ENCODE measurements at places on chromosomes 4 and X.

GRCh38 chrX:56803850-56804681 lies 75.0 kb downstream of the NBDY start:
- DNase-seq = no peak

DNA sequence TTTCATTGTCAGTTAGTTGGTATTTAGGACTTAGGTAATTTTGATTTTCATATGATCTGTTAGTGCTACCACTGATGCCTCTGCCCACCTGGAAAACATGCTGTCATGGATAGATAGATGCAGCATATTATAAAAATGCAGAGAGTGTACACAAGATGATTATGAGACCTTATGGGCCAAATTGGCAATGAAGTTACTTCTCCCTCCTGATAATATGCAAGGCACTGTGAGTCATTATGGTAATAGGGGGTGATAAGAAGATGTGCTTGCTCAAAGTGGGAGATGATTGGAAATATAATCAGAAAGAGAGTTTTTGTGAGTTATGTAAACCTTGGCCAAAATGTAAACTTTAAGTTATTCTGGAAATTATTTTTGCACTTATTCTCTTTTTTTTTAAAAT lies 56.6 kb upstream of the RHOH start:
- no peak for DNase-seq

DNA sequence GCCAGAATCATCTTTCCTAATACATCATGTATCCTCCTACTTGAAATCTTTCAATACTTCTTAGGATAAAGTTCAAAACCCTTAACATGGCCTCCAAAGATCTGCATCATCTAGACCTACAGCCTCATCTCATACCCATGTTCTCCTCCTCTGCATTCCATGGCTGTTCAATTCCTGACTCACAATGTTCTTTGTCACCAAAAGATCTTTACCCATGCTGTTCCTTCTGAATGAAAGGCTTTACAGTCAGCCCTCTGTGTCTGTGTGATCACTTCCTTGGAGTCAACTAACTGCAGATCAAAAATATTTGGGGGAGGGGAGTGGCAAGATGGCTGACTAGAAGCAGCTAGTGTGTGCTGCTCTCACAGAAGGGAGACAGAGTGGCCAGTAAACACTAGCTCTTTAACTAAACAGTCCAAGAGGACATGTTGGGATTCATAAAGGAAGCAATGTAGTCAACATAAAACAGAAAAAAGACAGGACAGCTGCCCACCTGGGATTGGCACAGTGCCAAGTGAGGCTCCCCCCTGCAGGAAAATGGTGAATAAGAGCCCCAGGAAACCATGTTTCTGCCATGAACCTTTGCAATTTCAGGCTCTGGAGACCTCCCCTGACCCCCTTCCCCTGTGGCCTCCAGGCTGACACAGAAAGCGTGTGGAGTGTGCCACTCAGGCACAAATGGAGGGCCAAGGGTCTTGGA lies 31.9 kb downstream of the CBR4 start:
- DNase-seq = no peak

GRCh38 chrX:114800719-114801118 lies 216.7 kb downstream of the IL13RA2 start:
- DNase-seq = no peak

- DNase-seq = peak; percentile 35
Observed at GRCh38 chr4:68390205-68390935, 40.5 kb upstream of the YTHDC1 start.

DNA sequence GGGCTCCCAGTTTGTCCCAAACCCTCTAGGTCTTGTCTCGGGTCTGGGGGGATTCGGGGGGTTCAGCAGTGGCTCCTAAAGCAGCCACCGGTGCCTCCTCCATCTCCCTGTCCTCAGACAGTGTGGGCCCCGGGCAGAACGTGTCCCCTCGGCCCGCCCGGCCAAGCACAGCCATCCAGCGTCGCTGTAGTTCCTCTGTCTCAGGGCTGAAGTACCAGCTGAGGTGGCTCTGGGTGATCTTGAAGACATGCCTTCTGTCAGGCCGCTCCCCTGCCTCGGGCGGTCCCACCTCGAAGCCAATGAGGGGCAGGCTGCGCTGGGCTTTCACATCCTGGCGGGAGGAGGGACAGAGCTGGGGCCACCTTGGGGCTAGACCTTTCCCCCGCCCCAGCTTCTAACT lies 5.9 kb downstream of the TSR2 start:
- DNase-seq = no peak

GRCh38 chr4:125620066-125620860 lies 305.5 kb downstream of the FAT4 start:
- no peak for DNase-seq

DNA sequence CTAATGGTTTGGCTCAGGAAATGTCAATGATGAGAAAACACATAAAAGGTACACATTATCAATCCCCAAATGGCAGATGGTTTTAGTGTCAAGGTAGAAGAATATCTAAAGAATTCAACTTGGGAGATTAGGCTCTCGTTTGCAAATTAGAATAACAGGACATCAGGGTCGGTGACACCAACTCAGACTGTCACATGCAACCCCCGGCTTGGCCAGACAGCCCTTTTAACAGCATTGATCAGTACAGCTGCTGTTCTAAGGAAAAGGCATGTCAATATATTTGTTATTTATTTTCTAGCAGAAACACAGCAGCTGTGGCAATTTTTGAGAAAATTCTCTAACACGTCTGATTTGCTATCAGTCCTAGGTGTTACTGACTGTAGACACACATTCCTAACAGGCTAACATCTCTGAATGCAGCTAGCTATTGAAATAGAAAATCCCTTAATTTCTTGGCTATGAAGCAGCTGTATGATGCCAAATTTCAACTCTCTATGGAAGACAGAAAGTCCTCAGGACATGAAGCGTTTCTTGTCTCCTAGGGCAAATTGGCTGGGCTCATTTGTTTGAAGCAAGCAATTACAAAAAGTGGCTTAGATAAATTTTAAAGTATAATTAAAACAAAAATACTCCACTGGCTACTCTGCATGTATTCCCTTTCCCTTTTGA lies 269.0 kb upstream of the CXXC4 start:
- DNase-seq = peak; percentile 31

- DNase-seq = no peak
Observed at GRCh38 chrX:127552571-127552970, 499.6 kb downstream of the ACTRT1 start.

DNA sequence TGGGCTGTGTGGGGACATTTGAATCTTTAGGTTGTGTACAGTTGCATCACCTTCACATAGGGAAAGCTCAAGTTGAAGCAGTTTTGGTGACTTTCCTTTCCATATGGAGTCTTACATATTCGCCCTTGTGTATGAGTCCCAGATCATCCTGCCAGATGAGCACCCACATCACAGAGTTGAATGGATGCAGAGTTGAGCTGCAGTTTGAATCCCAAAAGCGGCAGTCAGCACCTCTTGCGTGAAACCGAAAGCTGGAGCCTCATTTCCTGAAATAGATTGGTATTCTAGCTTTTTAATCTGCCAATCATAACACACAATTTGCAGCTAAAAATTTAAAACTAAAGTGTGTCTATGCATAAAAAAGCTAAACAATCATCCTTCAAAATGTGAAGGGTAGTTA lies 162.9 kb upstream of the DIPK2B start:
- no peak for DNase-seq

GRCh38 chr4:86184901-86185285 lies 175.0 kb downstream of the MAPK10 start:
- no peak for DNase-seq

DNA sequence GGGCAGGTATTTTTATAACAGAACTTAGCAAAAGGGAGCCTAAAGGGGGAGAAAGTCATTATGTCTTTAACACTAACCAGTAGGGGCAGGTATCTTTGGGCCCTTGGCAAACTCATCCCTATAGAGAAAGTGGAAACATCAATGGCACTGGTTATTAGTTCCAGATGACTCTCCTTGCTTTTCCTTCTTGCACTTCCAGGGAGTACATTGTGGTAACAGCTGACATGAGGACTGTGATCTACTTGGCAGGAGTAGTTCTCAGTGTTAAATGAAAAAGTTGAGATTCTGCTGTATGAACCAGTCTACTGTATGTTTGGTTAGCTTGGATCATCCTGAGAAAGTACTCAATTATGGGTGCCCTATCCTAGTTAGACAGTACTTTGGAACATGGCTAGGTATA lies 93.6 kb downstream of the ATXN3L start:
- no peak for DNase-seq

GRCh38 chrX:10795721-10796120 lies 175.3 kb upstream of the MID1 start:
- DNase-seq = no peak

- DNase-seq = no peak
Observed at GRCh38 chr4:2924765-2925301, 38.4 kb downstream of the NOP14 start.
